ENCODE measurements at places on chromosomes 16 and 17.

- DNase-seq = no peak
These were observed 44.1 kb upstream of the CBFA2T3 start for GRCh38 chr16:89020925-89021595.

DNA sequence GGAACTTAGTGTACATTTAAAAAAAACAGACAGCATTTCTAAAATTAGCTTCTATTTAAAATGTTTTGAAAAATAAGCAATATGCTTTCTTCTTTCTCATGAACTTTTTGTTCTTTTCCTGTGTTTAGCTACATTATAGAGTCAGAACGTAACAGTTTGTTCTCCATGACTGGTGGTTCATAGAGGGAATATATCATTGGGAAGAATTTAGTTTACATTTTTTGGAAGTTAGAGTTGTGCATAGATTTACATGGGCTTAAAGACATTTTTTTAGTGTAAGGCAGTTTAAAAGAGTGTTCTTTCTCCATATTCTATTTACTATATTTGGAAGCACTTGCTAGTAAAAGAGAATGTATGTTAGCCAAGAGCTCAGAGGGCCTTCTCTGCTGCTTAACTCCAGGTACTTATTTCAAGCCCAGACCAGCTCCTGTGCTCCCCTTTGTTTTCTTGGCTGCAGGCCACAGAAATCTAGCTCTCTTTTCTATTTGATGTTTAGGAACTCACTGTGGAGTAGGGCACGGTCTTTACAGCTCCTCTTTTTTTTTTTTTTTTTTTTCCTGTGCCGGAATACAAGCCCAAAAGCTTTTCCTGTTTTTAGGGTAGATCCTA lies 20.2 kb downstream of the AP2B1 start:
- DNase-seq = no peak

DNA sequence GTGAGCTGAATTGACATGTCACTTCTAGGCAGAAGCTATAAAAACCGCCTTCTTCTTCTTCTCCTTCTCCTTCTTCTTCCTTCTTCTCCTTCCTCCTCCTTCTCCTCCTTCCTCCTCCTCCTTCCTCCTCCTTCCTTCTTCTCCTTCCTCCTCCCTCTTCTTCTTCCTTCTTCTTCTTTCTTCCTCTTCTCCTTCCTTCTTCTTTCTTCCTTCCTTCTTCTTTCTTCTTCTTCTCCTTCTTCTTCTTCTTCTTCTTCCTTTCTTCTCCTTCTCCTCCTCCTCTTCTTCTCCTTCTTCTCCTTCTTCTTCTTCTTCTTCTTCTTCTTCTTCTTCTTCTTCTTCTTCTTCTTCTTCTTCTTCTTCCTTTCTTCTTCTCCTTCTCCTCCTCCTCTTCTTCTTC lies 4.8 kb upstream of the FBXL19 start:
- DNase-seq = no peak

- no peak for DNase-seq
These were observed 113.0 kb upstream of the CIBAR2 start for GRCh38 chr16:85225257-85225656.

DNA sequence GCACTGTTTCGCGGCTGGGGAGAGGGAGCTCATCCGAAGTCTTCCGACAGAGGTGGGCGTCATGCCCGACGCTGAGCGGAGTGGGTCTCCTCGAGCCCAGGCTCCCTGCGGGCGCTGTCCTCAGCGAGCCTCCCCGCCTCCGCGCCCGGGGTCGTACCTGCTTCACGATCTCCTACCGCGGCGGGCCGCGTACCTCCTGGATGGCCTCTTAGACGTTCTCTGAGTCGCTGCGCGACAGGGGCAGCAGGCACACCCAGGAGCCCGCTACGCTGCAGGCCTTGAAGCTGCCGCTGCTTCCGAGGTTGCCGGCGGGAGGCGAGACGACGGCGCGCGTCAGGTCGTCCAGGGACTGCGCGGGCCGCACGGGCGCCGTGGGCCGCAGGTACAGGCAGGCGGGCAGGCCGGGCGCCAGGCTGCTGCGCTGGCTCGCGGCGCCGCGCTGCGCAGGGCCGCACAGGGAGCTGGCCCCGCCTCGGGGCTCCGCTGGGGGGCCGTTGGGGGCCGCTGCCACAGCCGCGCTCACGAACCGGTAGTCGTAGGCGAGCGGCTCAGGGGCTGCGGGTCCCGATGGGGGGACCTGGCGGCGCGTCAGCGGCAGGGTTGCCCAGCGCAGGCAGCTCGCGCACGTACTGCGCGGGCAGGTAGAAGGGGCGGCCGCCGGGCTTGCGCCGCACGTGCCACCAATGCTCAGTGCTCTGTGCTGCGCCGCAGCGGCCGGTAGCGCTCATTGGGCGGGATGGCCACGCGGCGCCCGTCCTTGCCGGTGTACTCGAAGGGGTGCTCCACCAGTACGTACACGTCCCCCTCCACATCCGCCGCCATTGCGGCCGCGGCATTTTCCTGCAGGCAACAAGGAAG lies 116.4 kb upstream of the SMURF2 start:
- DNase-seq = no peak

GRCh38 chr16:85553436-85554113 lies 59.5 kb upstream of the GSE1 start:
- DNase-seq = no peak

GRCh38 chr17:2703181-2703580 lies 8.4 kb downstream of the CLUH start:
- DNase-seq = no peak

GRCh38 chr17:40407460-40407859 lies 10.2 kb downstream of the TOP2A start:
- DNase-seq = no peak

DNA sequence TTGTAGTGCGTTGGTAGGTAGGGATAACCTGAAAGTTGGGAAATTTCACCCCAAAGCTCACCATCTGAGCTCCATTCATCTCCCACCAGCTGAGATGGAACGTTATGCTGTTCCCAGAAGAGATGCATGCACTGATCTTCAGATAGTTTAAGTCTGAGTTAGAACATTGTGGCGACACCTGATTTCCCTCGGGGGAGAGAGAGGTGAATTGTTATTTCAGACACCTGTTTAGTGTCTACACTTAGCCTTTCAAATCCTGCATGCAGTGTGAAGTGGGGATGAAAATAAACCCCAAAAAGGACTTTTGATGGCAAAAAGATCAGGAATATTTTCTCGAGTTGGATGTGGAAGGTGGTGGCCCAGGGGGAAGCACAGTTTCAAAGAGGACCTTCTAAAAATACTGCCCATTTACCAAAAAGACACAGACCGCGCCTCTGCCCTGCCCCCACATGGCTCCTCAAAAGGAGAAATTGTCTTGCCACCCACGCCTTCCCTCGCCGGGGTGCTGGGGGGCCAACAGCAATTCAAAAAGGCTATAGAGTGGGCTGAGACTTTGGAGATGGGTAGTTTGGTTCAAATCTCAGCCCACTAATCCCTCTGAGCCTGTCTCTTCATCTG lies 11.4 kb downstream of the CIITA start:
- no peak for DNase-seq

DNA sequence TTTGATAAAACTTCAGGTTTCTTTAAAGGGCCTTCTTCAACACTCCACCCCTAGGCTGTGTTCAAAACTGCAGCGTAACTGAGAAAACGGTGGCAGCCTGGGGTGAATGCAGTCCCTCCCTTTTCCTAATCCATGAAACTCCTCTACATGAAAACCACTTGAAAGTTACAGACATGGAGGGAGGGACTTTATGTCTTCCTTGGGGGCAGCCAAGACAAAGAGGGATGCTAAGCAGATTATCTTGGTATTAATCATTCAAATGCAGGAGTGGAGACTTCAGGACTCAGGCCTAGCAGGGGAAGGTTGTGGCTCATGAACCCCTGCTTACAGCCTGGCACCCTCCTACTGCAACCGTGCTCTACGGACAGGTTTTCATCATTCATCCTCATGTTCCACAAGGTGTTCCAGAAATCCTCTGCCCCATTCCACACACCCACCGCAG lies 46.8 kb downstream of the RNF112 start:
- DNase-seq = no peak

- DNase-seq = no peak
These were observed 24.3 kb downstream of the TK2 start for GRCh38 chr16:66525396-66526180.

DNA sequence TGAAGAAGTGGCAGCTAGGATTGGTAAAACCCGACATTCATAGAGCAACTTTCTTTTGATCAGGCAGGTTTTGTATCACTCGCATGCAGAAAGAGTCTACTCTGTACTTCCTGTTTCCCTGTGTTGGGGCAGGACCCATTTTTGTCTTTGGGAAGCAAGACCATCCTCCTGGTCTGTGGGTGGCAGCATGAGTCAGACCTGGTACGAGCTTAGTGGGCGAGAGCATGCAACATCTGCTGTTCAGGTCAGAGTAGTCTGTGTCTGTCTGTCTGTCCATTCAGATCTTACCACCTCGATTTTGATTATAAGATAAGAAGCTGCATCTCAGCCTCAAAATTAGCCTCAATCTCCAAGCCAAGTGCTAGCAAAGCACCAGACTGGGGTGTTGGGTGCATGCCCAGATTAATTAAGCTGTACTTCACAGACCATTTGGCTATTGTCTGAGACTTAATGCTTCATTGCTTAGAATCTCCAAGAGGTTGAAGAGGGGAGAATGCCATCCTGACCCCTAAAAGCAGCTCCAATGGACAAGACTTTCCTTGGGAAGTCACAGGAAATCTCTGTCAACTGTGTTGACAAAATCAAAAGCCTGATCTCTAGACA lies 110.9 kb downstream of the XYLT1 start:
- DNase-seq = no peak

DNA sequence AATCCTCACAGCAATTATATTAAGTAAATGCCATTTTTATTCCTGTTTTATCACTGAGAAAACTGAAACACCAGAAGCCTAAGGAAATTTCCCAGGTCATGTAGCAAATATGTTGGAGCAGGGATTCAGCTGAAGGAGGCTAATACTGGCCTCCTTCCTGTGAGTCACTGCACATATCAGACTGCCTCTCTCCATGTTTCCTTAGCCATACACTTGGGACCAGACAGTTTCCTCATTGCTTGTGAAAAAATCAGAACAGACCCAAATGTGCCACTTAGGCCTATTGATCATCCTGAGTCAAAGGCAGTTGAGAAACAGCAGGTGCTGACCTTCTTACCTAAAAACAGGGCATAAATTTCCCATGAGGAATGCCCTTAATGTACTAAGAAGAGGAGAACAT lies 18.9 kb upstream of the ELAC2 start:
- no peak for DNase-seq

DNA sequence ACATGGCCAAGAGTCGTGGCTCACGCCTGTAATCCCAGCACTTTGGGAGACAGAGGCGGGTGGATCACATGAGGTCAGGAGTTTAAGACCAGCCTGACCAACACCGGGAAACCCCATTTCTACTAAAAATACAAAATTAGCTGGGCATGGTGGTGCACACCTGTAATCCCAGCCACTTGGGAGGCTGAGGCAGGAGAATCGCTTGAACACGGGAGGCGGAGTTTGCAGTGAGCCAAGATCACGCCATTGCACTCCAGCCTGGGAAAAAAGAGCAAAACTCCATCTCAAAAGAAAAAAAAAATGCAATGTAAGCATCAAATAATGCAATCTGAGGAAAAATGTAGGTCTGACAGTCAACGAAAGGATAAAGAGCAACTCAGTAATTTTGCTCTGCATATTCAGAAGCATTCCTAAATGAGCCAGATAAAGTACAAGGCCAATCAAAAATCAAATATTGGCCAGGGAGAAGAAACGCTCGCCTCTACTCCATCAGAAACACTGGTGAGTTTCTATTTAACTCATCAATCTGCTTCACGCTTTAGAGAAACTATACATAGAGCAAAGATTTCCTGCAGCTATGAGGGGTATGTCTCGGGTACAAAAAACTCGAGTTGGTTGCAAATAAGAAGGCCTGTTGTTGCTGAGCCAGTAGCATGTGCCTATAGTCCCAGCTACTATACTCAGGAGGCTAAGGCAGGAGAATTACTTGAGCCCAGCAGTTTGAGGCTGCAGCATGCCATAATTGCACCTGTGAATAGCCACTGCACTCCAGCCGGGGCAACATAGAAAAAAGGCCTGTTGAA lies 3.7 kb downstream of the TXNDC11 start:
- no peak for DNase-seq

DNA sequence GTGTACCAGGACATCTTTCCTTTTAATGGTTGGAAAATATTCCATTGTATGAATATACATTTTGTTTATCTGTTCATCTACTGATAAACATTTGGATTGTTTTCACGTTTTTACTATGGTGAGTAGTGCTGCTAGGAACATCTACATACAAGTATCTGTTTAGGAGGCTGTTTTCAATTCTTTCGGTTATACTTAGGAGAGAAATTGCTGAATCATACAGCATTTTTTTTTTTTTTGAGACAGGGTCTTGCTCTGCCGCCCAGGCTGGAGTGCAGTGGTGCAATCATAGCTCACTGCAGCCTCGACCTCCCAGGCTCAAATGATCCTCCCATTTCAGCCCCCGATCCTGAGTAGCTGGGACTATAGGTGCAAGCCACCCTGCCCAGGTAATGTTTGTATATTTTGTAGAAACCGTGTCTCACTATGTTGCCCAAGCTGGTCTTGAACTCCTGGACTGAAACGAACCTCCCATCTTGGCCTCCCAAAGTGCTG lies 122.9 kb downstream of the CRLF3 start:
- DNase-seq = no peak

- DNase-seq = no peak
These were observed 5.2 kb downstream of the SLFN11 start for GRCh38 chr17:35368081-35368830.

DNA sequence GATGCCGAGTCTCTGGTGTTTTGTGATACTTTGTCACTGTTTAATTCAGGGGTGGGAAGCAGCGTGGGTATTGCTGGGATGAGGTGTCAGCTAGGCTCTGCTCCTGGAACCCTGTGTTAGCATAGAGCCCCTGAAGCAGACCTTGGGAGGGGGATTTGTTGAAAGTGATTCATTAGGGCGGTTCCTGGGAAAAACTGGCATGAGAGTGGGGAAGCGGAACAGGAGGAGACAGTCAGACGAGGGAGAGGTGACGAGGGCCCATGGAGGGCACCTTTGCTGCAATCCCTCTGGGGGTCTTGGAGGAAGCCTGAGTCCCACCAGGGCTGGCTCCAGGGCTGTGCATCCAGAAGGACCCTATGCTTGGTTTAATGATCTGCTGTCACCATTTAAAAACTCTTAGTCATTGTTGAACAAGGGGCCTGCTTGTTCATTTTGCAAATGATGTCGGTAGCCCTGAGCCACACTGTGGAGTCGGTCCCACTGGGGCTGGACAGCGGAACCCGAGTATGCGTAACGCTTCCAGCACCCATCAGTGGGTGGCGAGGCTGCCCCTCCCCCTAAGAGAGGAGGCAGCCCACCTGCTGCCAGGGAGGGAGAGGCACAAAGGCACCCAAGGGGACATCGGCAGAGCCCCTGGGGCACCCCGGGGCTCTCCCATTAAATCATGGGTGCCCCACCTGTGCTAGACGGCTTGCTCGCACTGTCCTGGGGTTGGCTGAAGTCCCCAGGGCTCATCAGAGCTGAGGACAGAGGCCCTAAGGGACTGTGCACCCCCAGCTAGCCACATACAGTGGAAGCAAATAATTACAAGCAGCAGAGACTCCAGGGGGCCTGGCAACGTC lies 35.4 kb downstream of the WFDC1 start:
- DNase-seq = no peak
